ENCODE measurements at places on chromosomes 6 and 20.
A peak's percentile ranks its signal among the peaks of the same experiment; 100 is the strongest.

DNA sequence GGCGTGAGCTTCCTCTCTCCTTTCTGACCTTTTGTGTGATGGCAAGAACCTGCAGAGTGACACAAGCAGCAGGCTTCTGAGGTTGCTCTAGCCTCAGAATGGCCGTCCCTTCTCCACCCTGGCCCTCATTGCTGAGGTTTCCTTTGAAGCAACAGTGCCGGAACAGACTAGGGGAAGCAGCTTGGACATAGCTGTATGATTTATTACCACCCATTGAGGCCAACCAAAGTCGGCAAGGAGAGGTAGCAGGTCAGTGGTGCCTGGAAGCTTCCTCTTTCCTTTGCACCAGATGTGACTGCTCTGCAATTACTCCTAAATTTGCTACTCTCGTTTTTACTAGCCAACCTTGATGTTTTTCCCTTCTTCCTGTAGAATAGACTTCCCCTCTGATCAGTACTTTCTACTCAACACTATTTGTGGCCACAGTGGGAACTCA, 31.4 kb downstream of the PTPN1 start:
- no peak for DNase-seq

DNA sequence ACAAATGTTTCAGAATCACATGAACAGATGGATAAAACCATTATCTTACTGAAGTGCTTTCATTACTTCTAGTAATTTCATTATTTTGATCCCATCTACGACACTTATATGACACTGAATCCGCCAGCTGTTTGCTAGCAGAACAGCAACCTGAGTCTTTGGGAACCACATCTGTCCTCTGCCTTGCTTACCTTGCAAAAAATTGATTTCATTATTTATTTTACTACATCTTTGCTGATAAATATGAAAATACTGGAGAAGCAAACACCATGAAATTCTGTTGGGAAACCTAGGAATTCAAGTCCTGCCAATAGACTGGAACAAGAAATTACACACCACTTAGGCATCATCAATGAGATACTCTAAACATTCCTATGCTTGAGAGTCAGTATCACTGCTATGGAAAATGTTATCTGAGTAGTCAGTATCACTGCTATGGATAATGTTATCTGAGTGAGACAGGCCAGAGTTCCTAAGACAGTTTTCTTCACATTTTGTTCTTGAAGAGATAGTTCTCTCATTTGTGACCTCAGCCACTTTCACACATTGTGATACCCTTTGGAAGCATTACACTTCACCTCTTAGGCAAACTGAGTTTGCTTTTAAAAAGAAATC, 91.9 kb downstream of the PDE10A start:
- DNase-seq: no peak

DNA sequence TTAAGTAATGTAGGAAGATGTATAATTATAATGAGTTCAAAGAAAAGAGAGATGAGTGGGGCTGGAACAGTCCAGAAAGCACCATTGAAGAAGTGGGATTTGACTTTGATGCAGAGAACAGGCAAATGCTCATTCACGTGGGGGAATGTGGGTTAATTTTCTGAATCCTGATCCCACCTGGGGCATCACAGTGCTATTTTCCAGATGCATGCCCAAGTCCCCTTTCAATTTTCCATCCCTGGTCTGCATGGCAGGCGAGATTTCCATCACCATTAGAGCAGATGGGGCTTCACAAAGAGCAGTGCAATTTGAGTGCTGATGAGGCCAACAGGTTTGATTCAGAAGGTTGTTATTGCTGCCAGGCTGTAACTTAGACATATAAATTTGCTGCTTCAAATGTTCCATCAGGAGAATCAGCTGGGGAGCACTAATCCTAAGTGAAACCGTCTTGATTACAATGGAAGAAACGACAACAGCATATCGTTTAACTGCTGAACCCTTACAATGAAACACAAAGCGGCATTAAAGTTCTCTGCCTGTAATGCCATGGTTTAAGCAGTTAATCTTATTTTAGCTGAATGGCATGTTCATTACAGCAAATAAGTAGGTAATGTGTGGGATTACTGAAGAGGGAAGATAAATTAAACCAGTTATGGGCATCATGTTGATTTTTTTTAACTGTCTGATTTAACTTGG, 45.2 kb downstream of the OSTM1 start:
- no peak for DNase-seq

DNA sequence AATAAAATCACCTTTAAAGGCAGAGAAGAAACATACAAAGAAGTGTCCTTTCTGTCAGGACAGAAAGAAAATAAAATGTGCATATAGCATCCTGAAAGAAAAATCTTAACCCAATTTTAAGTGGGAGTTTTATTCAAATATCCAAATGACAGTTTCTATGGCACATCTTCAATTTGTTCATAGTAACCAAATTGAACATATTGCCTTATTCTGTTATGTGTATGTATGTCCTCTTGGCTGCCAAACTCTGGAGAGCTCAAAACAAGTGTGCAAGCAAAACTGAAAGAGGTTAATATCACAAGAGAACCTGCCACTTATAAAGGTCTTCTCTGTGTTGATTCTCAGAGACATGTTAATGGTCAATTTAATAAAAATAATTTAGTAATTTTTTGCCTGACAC, 334.7 kb downstream of the BCKDHB start:
- DNase-seq: no peak

GRCh38 chr20:50630578-50631263, 60.6 kb downstream of the RIPOR3 start:
- DNase-seq: no peak

DNA sequence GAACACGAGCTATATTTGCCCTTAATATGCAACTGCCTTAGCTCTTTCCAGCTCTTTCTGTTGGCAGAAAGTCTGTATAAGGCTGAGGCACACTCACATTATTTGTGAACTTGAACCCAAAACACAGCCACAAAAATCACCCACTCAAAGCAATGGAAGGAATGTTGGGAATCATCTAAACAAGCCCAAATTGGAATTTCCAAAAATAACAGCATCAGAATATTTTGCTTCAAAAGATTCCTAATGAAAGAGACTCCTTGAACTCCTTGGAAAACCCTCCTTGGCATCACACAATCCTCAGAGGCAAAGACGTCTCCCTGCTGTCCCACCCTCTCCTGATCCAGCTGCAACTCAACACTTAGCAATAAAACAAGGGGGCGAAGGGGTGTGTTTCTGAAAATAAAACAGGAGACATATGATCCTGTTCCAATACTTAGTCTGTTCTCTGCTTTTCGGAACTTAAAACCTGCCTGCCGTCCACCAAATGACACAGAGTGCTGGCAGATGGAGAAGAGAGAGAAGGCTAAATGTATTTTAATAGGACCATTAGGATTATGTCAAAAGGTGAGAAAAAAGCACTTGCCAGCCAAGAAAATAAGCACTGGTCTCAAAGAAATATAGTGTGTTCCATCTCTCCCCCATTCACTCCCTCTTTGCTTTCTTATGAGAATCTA, 320.7 kb upstream of the JARID2 start:
- no peak for DNase-seq

- no peak for DNase-seq
Measured at GRCh38 chr6:15775741-15776140, 112.9 kb upstream of the DTNBP1 start.

DNA sequence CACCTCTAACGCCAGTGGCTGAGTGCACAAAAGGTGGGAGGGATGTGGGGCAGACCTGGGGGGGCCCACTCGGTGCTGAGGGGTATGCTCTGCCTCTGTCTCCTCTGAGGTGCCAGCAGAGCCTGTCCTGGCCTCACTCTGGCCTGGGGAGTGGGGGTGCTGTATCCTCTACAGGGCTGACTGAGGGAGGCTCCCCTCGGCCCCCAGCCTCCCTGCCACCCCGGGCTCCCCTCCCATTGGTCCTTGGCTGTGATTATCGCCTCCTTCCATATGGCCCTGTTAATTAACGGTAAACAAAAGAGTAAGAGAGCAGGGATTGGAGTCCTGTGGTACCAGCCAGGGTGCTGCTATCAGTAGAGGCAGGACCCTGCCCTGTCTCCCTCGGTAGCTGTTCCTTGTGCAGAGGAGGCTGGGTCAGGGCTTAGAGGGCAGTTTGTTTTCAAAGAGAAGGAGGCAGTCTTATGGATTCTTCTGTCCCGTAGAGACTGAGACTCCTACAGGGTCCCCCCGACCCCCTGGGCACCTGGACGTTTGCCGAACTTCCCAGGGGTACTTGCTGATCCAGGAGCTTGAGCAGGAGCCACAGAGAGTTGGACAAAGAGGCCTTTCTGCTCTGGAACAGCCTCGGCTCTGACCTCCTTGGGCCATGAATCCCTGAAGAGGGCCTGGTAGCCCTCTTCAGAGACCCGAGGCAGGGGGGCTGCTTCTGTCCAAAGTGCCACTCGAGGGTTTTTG, 1.8 kb downstream of the MYT1 start:
- no peak for DNase-seq

DNA sequence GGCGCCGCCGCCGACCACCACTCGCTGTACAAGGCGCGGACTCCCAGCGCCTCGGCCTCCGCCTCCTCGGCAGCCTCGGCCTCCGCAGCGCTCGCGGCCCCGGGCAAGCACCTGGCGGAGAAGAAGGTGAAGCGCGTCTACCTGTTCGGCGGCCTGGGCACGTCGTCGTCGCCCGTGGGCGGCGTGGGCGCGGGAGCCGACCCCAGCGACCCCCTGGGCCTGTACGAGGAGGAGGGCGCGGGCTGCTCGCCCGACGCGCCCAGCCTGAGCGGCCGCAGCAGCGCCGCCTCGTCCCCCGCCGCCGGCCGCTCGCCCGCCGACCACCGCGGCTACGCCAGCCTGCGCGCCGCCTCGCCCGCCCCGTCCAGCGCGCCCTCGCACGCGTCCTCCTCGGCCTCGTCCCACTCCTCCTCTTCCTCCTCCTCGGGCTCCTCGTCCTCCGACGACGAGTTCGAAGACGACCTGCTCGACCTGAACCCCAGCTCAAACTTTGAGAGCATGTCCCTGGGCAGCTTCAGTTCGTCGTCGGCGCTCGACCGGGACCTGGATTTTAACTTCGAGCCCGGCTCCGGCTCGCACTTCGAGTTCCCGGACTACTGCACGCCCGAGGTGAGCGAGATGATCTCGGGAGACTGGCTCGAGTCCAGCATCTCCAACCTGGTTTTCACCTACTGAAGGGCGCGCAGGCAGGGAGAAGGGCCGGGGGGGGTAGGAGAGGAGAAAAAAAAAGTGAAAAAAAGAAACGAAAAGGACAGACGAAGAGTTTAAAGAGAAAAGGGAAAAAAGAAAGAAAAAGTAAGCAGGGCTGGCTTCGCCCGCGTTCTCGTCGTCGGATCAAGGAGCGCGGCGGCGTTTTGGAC, 2.0 kb downstream of the SOX4 start:
- no peak for DNase-seq

DNA sequence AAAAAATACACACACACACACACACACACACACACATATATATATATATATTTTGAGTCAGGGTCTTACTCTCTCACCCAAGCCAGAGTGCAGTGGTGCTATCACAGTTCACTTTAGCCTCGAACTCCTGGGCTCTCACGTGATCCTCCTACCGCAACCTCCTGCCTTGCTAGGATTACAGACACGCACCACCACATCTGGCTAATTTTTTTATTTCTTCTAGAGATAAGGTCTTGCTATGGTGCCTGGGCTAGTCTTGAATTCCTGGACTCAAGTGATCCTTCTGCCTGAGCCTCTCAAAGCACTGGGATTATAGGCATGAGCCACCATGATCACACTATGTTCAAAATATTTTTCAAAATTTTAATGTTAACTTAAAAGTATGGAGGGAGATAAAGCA, 43.5 kb downstream of the NUP153 start:
- no peak for DNase-seq

GRCh38 chr20:41047975-41048305, 19.3 kb downstream of the TOP1 start:
- DNase-seq: no peak

DNA sequence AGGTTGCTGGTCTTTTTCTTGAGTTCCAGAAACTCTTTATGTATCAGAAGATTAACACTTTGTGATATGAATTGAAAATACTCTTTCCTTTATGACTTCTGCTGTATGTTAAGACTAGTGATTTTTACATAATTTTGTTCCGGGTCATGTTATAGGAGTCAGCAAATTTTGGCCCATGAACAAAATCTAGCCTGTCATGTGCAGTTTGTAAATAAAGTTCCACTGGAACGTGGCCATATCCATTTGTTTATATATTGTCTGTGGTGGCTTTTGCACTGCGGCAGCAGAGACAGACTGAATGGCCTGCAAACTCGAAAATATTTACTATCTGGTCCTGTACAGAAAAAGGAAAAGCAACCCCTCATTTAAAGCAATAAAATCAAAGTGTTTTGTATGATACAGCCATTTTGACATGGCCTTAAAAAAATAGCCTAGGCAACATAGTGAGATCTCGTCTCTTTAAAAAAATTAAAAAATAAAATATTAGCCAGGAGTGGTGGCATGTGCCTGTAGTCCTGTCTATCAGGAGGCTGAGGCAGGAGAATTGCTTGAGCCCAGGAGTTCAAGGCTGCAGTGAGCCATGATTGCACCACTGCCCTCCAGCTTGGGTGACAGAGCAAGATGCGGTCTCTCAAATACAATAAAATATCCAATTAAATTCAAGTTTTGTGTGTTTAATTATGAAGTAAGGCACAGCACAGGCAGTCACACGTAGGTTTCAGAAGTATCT, 36.9 kb downstream of the SNX9 start:
- no peak for DNase-seq

DNA sequence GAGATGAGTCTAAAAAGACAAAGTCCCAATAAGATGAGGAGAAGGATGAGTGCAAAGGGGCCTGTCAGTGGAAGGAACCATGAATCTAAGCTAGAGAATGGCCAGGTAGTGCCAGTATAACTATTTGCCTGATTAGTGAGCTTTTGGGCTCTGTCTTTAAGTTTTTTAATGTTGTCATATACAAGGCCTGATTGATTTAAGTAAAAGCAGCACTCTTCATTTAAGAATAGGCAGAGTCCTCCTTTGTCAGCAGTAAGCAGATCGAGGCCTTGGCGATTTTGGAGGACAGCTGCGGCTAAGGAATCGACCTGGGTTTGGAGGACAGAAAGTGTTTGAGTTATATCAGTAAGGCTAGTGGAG, 753.4 kb upstream of the ADGRB3 start:
- no peak for DNase-seq

- peak; percentile 65 for DNase-seq
Measured at GRCh38 chr20:44609516-44610312, 27.3 kb downstream of the PKIG start.

DNA sequence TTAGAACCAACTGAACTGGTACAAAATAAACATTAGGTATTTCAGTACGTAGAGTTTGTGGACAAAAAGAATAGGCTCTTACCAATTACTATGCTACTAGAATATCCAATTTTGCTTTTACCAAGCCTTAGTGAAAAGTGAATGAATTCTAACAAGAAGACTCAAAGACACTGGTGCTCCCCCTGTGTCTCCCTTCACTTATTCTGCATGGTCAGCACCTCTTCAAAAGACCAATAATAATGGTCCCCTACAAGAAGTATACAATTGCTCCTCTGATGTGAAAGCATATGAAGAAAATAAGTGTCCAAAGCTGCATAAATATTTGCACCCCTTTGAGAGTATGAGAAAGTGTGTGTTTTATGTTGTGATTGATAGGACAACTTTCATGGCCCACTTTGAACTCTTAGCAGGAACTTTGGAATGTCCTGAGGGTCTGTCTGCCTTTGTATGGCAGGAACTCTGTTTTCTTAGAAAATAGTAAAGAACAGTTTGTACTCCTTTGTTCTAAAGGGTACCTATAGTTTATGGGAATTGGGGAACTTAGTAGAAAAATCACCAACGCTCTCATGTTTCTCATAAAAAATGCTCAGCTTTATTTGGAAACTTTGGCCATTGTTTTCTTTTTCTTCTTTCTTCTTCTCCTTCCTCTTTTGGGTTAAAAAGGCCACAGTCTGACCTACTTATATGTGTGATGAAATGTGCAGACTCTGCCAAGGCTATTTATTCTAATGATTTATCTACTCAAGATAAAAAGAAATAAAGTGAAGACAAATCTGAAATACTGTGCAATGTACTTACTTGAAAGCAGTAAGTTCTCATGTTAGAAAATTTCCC, 352.4 kb downstream of the LAMA2 start:
- DNase-seq: no peak

GRCh38 chr6:31464252-31465184, 33.4 kb upstream of the MICB start:
- no peak for DNase-seq
